ENCODE measurements at places on chromosomes 5 and 9. TPM values are rescaled to one million over a fixed set of nuclear protein-coding genes. Genes with fewer than 3 reads are reported as not detected.

DNA sequence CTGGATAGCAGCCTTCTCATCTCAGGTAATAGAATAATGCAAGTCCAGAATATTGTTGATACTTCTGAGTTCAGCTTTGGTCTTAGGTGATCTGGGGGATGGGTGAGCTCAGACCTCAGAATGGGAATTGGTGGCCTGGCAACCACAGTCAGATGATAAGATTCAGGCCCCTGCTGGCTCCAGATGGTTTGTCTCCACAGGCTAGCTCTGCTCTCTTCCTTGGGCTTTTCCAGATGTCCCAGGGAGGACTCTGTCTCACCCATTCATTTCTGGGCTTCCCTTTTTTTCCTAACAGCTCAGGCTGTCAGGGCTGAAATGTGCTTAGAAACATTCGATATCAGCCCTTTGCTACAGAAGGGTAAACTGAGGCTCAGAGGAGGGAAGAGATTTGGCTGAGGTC, 17.6 kb upstream of the TNFSF15 start:
- no peak for DNase-seq

GRCh38 chr5:169248550-169248949, 52.4 kb downstream of the SLIT3 start:
- DNase-seq: no peak

GRCh38 chr5:126682856-126683255, 82.1 kb downstream of the PHAX start:
- DNase-seq: no peak

- DNase-seq: no peak
These were observed 143.5 kb downstream of the NXNL2 start for GRCh38 chr9:88678431-88678830.

DNA sequence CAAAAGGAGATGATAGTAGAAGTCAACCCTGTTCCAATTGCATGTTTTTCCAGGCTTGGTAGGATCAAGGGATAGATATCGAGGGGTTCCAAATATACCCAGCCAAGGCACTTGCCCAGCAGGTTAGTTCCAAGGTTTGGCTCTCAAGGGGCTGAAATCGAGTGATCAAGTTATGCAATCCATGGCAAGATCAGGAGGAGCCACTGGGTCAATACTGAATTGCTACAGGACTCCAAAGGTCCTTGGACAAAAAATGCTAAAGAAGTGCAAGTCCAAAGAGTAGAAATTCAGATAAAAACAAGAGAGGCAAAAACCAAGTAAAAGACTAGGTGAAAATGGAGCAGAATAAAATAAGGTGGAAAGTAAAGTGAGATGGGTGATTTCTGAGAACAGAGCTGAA, 179.1 kb upstream of the RFX3 start:
- no peak for DNase-seq

- peak; percentile 73 for DNase-seq
These were observed 13.6 kb upstream of the GM2A start for GRCh38 chr5:151239237-151239861.

- peak; percentile 79 for DNase-seq
These were observed 12.4 kb upstream of the CRB2 start for GRCh38 chr9:123343443-123344191.

DNA sequence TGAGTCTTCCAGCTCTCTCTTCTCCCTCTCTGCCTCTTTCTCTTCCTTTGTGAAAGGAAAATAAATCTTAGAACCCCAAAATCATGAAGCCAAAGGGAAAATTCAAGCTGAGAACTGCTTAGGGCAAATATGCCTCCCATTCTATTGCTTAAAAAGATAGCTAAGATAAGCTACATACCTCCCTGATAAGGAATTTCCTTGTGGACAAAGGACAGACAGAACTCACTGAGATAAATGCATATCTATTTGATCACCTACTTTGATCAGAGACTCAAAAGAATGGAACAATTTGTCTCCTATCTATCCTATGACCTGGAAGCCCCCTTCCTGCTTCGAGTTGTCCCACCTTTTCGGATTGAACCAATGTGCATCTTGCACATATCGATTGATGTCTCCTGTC, 220.6 kb upstream of the NMUR2 start:
- no peak for DNase-seq

DNA sequence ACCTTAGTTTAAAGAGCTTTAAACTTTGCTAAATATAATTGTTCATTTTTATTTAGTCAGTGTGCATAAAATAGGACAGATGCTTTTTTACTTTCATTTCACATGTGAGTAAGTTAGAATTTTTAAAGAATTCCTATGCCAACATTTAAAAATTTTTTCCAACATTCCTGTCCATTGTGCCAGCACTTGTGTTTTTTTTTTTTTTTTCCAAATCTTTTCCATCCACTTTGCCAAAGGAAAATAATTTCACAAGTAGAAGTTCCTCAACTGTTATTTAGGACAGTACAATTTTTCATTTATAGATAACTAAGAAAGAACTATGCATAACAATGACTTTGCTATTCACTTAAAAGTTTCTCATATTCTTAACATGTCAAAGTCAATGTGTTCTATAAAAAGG, 189.5 kb downstream of the ADAMTS6 start:
- no peak for DNase-seq

DNA sequence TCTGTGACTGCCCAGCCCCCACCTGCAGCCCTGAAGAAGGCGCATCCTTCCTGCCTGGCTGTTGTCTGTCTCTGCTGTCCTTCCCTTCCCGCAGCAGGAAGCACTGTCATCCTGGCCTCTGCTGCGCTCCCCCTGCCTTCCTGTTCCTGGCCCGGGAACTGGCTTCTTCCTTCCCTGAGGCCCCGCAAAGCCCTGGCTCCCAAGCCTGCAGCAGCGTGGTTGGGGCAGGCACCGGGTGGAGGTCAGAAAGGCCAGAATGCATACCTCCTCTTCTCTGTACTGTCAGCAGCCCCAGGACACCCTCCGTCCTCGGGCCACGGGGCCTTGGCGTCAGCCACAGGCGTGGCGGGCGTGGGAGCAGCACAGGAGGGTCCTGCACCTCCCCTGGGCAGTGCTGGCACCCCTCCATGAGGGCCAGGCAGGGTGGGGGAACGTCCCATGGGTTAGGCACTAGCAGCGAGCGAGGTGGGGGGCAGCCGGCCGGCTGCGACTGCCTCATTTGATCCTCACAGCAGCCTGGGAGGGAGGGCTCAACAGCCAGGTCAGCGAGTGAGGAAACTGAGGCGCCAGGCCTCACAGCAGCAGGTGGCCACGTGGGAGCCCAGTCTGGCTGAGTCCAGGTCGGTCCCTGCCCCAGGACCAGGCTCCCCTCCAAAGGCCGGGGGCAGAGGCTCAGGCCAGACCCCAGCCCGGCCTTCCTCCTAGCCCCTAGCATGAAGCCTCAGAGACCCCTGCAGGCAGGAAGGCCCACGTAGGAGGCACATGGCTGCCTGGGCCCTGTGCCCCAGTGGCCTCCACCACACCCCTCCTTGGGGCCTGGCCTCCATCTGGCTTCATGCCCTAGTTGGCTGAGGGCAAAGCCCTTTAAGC, 9.4 kb downstream of the FLT4 start:
- DNase-seq: peak; percentile 27

DNA sequence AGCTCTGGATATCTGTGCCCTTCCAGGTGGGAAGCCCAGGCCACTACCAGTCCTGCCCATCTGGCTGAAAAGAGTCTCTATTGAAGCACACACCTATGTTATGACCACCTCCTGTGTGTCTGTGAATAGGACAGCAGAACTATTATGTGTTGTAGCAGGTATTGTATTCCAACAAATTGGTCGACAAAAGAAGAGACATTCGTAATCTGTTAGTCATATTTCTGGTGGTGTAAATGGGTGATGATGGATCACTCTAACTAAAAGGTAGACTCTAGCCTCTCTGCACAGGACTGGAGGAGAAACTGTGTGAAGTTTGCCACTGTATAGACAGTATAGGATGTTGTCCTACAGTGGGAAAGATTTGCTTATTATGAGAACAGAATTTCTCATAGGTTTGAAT, 416.1 kb downstream of the TMEM38B start:
- DNase-seq: no peak

Gene TRIM14
- total RNA-seq: 6.6 TPM

Gene GGTA1
- total RNA-seq: not detected

Gene FAM120A
- 44.6 TPM for total RNA-seq

Gene PTPRD
- 5.7 TPM for total RNA-seq

Gene EXOC3
- total RNA-seq: 35.7 TPM

Gene SHISAL2B
- not detected for total RNA-seq

Measured in Daoy (cell line).